WTC11 (cell line): ENCODE measurements at places on chromosomes 2 and 18. TPM values are rescaled to one million over a fixed set of nuclear protein-coding genes. Genes with fewer than 3 reads are reported as not detected.

The TNFAIP6 gene
- total RNA-seq, result 0.11 to 0.18 TPM (median 0.11 TPM) in 3 replicates

The BMP10 gene
- not detected in 3 replicates for total RNA-seq

DNA sequence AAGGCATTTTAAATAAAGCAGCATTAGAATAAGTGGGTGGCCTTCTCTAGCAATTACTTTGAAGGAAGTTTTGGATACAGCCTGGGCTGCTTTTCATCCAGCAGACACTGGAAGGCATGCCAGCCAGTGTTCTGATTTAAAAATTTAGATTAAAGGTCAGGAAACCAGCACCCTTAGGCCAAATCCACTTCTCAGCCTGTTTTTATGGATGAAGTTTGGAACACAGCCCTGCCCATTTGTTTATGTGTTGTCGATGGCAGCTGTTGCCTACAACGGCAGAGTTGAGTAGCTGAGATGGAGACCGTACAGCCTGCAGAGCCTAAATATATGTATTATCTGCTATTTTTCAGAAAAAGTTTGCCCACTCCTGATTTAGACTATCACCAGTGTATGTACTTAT lies 313.6 kb upstream of the ACVR2A start:
- DNase-seq, result no peak

GRCh38 chr2:128477026-128477820 lies 158.6 kb upstream of the HS6ST1 start:
- DNase-seq, result no peak

- DNase-seq, result peak; percentile 28
Measured at GRCh38 chr18:79680100-79680879, 687 bp downstream of the CTDP1 start.

DNA sequence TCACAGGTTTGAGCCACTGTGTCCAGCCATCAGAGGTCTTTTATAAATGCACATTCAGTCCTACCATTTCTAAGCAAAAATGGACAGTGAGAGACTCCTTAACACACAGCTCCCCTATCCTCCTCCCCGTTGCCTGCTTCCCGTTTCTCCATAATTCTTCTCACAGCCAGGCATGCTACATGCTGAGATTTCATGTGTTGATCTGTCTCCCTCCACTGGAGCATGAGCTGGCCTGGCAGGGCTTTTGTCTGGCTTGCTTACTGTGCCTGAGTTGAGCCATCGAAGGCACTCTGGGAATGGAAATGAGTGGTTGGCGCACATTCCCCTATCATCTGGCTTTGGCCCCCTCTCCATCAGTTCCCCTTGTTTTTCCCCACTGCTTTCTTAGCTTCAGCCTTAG lies 413.5 kb downstream of the PTPRM start:
- DNase-seq, result no peak
